ENCODE measurements at places on chromosomes 12 and 14.

DNA sequence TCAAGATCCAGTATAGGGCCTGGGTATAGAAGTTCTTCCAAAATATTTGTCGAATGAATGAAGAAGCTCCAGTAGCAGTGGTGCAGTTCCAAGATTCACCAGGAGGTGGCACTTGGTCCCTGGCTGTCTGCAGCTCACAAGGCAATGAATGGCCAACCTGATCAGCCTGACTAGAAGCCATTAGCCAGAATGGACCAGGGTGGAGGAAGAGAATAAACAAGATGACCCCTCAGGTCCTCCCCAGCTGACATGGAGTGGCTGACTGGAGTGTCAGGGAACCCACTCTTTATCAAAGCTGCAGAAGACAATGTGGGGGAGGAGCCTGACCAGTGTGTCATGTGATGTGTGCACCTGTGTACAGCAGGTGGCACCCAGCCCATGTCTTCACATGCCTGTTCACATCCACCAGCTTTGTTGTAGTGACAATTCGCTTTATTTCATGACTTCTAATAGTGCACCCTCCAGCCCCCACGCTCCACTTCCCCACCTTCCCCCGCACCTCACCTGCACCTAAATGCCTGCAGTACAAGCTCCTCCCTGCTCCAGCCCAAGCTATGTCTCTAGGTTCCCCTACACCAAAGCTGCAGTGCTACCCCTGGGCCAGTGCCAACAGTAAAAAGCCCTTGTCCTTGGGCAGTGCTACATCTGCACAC is 3.0 kb downstream of the LTBP2 start:
- DNase-seq: peak; percentile 78

GRCh38 chr12:81077329-81077685 is 572 bp upstream of the ACSS3 start:
- peak; percentile 59 for DNase-seq

DNA sequence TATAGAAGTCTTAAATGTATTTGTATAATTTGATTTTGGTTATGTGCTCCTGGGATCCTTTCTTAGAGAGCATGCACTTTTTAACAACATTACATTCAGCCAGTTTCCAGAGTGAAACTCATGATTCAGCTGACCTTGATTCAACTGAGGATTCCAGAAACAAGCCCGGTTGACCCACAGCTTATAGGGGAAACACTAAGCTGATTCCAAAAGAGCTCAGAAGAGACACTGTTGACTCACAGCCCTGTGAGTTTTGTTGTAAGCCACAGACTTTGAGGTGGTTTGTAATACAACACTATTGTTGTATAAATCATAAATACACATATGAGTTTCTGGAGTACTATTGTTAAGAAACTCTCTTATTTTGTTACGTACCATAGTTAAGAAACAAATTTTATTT is 133.8 kb upstream of the MGAT4C start:
- no peak for DNase-seq

DNA sequence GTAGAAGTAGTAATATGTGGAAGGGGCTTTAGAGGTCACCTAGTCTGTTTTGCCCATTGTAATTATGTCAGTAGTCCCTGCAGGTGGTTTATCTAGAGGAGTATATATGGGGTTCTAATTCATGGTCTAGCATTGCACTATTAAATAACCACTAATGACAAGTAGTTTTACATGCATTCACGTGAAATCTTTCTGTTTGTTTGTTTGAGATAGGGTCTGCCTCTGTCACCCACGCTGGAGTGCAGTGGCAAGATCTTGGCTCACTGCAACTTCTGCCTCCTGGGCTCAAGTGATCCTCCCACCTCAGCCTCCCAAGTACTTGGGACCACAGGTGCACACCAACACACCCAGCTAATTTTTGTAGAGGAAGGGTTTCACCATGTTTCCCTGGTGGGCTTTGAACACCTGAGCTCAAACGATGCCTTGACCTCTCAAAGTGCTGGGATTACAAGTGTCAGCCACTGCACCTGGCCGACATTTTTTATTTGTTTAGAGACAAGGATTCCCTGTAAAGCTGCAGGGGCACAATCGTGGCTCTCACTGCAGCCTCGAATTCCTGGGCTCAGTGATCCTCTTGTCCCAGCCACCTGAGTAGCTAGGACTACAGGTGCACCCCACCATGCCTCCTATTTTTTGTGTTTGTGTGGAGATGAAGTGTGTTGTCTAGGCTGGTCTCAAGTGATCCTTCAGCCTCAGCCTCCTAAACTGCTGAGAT is 12.0 kb upstream of the PSEN1 start:
- DNase-seq: no peak

DNA sequence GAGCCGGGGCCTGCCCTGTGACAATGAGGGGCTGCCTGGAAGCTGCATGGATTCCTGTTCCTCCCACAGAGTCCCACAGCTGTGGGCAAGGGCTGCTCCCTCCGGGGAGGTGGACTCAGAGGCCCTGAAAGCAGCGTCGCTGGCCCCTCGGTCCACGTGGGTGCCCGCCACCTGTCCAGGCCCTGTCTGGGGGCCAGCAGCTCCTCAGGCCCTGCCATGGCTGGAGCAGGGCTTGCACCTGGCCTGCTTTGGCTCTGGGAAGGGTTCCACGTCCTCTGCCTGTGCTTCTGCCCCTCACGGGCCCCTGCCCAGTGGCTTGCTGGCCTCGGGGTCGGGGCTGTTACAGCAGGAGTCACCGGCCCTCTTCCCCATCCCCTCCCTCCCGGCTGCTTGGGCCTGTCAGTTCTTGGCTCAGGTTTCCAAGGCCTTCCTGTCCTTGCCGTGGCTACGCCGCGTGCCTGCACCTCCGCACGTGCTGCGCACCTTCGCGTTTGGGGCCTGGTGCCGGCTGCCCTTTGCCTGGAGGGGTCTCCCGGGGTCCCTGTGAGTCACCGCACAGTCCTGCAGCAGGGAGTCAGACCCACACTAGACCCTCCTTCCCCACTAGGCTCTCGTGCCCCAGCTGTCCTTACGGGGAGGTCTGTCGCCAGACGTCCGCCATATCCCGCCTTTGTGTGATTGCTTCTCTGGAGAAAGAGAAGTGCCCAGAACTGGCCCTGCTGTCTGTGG is 5.8 kb downstream of the FBRSL1 start:
- no peak for DNase-seq

- no peak for DNase-seq
Measured at GRCh38 chr12:110349514-110350151, 53.9 kb downstream of the ANAPC7 start.

- DNase-seq: no peak
Measured at GRCh38 chr14:87261621-87262020, 731.4 kb downstream of the GALC start.

- DNase-seq: peak; percentile 55
Measured at GRCh38 chr14:24366721-24367513, 1.1 kb upstream of the NFATC4 start.

- DNase-seq: no peak
Measured at GRCh38 chr14:32087907-32088306, 10.8 kb downstream of the ARHGAP5 start.

DNA sequence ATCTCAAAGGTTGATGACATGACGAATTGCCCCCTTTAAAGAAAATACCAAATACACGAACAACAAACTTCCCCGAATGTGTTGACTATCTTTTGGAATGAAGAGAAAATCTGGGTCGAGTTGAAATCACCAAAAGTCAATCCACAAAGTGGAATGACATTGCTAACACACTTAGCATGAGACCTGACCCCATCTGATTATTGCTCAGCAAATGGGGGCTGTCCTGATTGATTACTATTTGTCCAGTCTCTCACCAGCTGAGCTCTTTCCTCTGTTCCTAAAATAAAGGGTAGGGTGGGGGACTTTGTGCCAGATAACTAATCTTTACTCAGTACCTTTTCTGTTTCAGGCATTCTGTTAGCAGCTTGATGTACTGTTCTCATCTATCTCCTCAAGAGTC is 223.4 kb downstream of the APAF1 start:
- no peak for DNase-seq

DNA sequence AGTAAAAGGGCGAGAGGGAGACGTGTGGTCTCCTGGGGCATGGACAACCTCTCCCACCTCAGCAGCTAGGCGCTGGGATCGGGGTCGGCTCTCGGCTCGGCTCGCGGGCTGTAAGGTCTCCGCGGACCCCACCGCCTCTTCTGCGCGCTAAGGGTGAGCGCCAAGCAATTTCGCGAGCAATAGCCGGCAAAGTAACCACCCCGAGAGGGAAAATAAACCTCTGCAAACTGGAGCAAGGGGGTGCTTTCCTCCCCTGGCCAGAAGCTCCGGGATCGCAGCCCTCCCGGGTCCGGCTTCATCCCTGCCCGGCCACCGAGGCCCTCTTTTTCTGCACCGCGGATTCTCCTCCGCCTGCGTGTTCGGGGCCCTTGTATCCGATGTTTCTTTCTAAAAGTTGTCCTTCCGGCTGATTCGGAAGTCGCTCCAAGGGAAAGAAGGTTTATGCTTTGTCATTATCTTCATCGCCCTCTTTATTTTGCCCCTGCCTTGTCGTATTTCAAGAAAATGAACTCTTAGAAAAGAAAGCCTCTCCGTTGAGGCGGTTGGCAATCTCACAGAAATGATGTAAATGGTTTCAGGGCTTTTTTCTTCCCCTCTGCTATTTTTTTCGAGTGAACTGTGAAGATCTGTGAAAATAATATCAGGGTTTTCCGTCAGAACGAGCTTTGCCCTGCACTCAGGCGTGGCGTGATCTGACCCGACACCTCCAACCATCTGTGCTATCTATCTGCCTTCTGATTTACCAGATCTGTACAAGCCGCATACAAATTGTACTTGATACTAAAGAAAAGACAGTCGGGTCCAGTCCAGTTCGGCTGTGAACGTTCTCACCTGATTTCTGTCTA is 1.7 kb upstream of the SIX6 start:
- DNase-seq: no peak

DNA sequence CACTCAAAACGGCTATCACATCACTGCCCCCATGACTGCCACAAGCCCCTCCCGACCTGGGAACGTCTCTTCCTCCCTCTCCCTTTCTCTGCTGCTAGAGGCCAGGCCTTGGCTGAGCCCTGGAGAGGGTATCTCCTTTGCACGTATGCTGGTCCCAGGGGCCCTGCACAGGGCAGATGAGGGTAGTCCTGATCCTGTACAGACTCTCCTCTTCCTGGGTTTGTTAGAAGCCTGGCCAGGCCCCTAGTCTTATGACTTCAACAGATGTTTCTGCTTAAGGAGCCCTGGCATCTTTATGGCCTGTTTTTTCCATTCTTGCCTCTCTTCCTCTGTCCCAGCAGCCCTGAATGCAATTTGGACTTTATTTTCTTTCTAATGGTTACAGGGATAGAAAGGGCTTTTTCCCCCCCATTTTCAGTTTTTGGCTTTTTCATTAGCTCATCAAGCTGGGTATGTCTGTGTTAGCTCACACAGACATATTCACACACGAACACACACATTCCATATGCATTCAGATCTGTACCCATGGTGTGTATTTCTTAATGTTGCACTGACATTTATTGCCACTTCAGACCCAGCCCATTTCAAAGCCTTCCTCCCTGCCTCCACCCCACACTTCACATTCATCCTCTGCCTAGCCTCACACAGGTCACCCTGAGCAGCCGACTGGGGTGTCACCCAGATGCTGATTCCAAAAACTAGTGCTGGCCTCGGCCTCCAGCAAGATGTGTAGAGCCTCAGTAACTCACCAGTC is 203.2 kb downstream of the ZFP36L1 start:
- no peak for DNase-seq

DNA sequence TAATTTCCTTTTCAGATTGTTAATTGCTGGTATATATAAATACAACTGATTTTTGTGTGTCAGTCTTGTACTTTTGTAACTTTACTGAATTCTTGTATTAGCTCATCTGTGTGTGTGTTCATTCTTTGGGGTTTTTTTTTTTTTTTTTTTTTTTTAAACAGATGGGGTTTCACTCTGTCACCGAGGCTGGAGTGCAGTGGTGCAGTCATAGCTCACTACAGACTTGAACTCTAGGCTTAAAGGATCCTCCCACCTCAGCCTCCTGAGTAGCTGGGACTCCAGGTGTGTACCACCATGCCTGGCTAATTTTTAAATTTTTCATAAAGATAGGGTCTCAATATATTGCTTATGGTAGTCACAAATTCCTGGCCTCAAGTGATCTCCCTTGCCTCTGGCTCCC is 68.0 kb downstream of the WNK1 start:
- no peak for DNase-seq

- DNase-seq: no peak
Measured at GRCh38 chr14:97077687-97078086, 280.5 kb downstream of the VRK1 start.

DNA sequence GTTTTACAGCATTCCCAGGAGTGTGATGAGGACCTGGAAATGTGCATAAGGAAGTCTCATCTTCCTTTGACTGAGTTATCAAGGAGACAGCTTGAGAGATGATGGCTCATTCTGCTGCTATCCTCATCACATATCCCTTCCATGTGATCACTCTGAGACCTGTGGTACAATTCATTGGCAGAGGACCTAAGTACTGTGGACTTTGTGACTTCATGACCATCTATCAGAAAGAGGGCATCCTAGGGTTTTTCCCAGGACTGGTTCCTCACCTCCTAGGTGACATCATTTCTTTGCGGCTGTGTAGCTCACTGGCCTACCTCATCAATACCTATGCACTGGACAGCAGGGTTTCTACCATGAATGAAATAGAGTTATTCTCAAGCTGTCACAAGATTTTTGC is 172.1 kb upstream of the PLEKHG7 start:
- no peak for DNase-seq

- DNase-seq: no peak
Measured at GRCh38 chr12:56375598-56376434, 13.2 kb upstream of the APOF start.

- DNase-seq: no peak
Measured at GRCh38 chr12:45877069-45877468, 113.3 kb downstream of the SCAF11 start.
